ENCODE measurements at places on chromosomes 13 and 19.

DNA sequence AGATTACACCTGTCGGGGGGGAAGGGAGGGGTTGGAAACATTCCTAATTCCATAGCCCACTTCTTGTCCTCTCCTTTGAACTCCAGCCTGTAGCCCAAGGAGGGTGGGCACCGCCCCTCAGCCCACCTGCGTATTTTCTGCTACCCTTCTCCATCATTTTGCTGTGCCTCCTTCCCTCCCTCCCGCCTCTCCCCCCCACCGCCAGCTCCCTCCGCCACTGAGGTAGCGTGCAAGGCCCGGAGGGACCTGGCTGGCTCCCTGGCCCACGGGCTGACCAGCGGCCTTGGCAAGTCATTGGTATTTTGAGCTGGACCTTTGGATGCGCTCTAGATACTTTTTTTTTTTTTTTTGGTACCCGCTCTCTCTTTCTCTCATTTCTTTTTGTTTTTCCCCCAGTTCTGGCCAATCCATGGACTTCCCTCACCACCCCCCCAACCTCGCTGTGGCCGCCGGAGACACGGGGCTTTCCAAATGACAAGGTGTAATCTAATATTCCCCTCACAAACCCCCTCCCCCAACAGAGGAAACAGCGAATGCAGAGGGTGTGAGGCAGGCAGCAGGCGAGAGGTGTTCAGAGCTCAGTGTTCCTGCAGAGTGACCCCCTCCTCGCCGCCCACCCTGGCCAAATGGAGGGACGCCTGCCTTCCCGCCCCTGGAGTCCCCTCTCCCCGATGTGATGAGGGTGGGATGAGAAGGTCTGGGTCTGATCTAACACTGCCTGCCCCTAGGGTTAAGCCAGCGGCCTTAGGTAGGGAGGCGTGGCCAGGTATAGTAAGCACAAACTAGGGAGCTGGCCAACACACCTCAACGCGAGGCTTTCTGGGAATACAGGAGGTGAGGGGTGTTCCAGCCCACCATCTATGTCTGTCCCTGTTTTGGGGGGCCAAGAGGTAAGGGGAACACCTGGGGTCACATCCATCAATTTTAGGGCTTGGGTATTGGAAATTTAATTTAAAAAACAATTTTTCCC lies 89.2 kb downstream of the PTPRS start:
- DNase-seq: no peak

DNA sequence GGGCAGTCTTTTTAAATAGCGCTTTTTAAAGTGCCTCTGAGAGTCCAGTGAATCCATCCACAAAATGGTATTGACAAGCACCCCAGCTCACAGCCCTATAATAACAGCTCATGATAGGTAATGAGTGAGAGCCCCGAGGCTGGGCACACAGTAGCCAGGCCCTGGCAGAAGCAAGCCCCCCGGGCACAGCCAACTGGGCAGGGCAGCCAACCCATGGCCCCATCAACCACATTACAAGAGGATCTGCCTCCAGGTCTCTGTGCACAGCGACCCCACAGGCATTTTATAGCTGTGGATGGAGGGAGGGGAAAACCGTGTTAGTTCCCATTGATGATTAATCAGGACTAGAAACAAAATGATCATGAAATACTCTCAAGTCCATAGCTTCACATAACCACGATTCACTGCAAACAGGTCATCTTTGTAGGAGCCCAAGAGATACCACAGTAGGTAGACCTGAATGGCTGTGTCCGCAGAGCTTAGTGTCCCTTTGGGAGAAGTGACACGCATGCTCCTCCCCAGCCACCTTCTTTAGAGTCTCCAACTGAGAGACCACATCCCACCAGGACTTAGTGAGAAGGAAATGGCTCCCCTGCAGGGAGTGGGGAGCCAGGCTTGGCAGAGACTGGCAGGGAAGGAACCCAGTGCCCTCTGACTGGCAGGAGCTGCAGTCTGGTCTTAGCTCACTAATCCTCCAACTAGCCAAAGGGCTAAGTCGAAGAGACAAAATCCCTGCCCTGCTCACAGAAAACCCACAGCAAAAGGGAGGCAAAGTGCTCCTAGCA lies 4.3 kb upstream of the VSTM2B start:
- no peak for DNase-seq

- no peak for DNase-seq
These were observed 5.4 kb downstream of the CEACAM3 start for GRCh38 chr19:41801792-41802211.

GRCh38 chr19:38862321-38863059 lies 12.7 kb upstream of the HNRNPL start:
- DNase-seq: no peak

- DNase-seq: no peak
These were observed 9.8 kb downstream of the UBL3 start for GRCh38 chr13:29840585-29840984.

DNA sequence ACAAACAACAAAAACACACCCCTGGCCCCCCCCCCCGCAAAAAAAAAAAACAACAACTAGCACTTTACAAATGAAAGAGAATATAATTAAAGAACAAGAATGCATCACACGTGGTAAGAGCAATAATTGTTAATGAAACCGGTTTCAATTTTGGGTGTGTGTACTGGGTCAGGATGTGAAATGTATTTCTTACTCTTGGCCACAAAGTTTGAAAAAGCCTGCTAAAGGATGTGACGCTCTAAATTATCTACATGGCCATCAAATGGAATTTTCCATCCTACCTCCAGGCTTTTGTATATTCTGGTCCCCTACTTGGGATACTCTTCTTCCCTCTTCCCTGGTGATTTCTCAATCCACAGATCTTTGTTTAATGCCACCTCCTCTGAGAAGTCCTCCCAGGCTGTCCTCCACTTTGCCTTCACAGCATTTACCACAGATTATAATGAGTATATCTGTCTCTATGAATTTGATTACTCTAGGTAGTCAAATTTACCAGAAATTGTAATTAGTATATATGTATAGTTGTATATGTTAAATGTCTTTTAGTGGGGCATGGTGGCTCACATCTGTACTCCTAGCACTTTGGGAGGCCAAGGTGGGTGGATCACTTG lies 2.1 kb downstream of the SARS2 start:
- no peak for DNase-seq

- no peak for DNase-seq
These were observed 54.4 kb downstream of the ERCC5 start for GRCh38 chr13:102900193-102900608.

DNA sequence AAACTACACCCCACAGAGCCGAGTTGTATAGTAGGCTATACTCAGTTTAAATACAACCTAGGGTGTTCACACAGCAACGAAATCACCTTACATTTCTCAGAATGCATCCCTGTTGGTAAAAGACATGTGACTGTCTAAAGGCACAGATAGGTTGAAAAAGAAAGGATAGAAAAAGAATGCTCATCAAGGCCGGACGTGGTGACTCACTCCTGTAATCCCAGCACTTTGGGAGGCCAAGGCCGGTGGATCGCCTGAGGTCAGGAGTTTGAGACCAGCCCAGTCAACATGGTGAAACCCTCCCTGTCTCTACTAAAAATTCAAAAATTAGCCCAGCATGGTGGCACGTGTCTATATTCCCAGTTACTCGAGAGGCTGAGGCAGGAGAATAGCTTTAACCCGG lies 3.8 kb upstream of the IL17D start:
- DNase-seq: no peak

- no peak for DNase-seq
These were observed 10.6 kb upstream of the NUP62 start for GRCh38 chr19:49939721-49940481.

- DNase-seq: no peak
These were observed 1227.9 kb upstream of the SPRY2 start for GRCh38 chr13:81568824-81569223.

- DNase-seq: peak; percentile 82
These were observed 3.0 kb downstream of the PPP6R1 start for GRCh38 chr19:55255618-55256423.

- no peak for DNase-seq
These were observed 17.7 kb downstream of the METTL21C start for GRCh38 chr13:102677122-102677521.

- no peak for DNase-seq
These were observed 6.3 kb downstream of the SIGLEC10 start for GRCh38 chr19:51410950-51411748.

- no peak for DNase-seq
These were observed 18.5 kb upstream of the KCTD4 start for GRCh38 chr13:45219123-45219891.

- DNase-seq: no peak
These were observed 49.3 kb downstream of the UFM1 start for GRCh38 chr13:38398711-38399493.

DNA sequence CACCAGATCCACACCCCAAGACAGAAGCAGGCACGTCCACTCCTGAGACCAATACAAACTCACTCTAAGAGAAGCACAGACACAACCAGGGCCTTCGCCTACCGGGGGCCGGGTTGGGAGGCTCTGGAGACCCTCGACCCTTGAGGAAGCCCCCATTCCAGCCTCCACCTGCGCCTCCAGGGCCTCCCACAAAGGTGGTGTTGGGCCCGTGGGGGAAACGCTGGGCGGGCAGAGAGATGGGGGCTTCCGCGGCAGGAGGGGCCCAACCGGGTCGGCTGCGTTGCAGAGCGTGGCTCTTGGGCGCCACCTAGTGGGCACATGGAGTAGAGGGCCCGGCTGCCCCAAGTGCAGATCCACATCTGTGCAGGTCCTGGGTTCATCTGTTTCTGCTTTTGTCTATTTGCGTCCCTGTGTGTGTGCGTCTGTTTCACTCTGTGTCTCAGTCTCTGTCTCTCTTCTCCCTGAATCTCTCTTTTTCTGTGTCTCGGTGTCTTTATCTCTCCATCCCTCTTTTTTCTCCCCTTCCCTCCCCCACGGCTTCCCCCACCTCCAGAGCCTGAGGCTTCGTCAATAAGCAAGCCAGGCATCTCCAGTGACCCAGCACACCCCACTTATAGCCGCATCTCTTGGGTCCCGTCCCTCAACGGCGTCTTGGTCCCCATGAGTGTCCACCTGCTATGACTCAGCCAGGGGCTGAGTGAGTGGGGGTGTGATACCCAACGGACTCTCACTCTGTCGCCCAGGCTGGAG lies 10.5 kb upstream of the TINCR start:
- DNase-seq: peak; percentile 45

- no peak for DNase-seq
These were observed 332.0 kb downstream of the FGF9 start for GRCh38 chr13:22002893-22003292.

DNA sequence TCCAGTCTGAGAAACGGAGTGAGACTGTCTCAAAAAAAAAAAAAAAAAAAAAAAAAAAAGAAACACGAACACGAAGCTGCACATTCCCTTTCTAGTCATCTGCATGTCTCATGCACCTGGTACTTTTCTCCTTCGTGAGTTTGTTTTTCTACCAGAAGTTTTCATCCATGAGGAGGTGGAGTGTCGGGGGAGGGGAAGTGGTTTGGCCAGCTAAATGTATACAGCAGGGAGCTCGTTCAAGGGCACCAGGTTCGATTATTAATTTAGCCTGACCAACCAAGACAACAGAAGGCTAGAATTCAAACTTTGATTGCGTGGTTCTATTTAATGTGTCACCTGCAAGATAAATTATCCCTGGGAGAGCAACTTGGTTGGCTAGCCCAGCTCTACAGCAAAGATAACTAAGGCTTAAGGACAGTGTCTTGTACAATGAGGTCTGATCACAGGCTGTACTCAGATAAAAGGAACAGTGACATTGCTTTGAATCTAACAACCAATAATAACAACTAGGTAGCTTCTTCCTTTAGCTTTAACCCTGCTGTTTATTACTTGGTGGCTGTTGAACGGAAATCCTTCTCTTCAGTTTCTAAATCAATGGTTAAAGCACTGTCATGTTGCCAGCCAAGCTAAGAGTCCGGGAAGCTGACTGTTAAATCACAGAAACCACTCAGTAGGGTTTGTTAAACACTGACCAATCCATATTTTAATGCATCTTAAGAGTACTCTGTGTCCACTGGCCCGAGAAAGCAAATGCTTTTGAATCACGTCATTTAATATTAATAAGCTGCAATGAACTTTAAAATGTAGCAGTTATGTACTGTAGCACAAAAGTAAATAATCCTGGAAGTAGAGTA lies 98.4 kb upstream of the STARD13 start:
- no peak for DNase-seq

- DNase-seq: no peak
These were observed 68.4 kb downstream of the DIAPH3 start for GRCh38 chr13:60095300-60095699.

DNA sequence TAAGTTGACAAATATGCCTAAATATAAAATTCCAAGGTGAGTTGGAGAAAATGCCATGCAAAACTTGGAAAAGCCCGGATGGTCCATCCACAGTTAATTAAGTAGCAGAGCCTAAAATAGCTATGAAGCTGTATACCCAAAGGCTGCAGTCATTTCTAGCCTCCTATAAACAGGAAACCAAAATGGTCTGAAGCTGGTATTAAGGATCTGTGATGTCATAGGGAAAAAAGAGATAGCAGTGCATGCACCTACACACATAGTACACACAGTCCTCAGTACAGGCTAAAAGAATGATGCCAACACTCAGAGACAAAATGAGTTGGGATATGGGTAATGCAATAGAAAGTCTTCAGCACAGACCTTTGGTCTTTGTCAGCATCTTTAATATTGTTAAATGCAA lies 736.9 kb downstream of the EFNB2 start:
- no peak for DNase-seq

DNA sequence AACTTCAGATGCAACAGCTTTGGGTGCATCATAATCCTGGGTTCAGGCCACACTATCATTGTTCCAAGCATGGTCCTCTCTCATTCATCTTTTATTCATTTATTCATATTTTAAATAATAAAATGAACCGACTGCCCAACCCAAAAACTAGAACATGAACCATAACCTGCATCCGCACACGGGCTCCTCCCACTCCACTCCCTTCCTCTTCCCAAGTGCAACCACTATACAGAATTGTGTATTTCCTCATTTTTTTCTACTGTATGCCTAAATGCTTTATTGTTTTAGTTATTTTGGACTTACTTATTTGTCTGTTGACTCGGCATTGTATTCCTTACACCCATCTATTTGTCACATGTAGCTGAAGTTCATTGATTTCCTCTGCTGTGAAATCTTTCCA lies 30.7 kb upstream of the POMP start:
- DNase-seq: no peak

GRCh38 chr13:47890146-47890814 lies 110.8 kb downstream of the SUCLA2 start:
- DNase-seq: no peak

GRCh38 chr13:102608974-102609373 lies 12.2 kb downstream of the TPP2 start:
- peak; percentile 14 for DNase-seq

DNA sequence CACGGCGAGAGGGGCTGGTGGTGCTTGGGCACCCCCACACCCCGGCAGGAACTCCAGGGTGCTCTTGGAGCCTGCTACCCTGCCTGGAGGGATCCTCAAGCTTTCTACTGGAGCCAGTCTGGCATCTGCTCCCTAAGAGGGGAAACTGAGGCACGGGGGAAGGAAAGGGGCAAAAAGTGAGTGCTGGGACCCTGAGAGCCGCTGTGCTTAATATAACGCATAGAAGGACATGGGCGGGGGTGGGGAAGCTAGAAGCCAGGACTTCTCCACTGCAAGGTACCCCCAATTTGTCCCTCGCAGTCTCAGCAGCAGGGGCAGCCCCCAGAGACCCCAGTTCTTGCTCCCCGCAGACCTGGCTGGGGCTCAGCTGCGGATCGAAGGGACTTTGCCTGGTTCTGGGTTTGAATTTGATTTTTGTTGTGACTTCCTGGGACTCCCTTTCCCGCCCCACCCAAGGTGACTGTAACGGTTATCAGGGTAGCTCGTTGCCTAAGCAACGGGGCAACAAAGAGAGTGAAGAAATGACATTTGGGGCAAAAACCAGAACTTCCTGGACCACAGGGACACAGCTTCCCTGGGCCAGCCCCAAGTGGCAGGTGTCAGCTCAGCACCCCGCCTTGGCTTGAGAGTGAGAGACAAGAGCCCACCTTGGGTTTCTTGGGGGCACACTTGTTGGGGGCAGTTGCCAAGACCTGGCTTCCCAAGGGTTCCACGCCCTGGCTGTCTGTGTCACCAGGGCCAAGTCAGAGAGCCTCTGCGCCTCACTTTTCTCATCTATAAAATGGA lies 638 bp downstream of the ADGRE5 start:
- peak; percentile 85 for DNase-seq
